Cortex of kidney (tissue), 1 donor: ENCODE measurements at places on chromosomes 7 and 10.

- DNase-seq: no peak
These were observed 271.0 kb downstream of the MAD1L1 start for GRCh38 chr7:1961701-1962276.

GRCh38 chr7:145339319-145339718, 503.5 kb upstream of the TPK1 start:
- DNase-seq: no peak

GRCh38 chr10:93068411-93069244, 5.1 kb upstream of the CYP26A1 start:
- no peak for DNase-seq

DNA sequence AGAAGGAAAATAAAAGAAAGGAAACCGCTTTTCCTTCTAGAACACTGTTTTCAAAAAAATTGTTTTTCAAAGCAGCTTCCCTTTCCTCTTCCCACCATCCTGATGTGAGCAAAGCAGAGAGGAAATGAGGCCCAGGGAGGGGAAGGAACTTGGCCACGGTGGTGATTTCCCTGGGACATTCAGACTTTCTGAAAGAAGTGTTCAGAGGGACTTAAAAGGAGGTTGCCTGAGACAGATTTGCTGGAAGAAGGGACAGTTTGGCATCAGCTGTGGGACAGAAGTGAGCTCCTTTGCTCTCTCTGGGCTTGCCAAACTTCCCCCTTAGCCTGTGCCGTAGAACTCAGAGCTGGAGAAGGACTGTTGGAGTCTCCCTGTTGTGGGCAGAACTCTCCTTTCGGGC, 30.3 kb downstream of the ADCYAP1R1 start:
- no peak for DNase-seq

DNA sequence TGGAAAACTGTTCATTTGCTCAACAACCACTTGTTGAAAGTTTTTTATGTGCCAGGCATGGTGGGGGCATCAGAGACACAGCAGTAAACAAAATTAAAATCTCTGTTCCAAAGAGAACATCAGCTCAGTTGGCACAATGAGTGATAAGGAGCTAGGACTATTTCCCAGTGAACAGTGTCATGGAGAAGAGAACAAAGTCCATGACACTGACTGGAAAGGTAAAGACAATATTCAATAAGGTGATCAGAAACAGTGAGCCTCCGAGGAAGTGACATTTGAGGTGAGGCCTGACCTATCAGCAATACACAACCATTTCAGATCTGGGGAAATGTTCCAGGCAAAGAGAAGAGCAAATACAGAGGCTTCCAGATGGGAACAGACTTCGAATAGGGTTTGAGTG, 14.6 kb downstream of the ACSL5 start:
- no peak for DNase-seq

GRCh38 chr7:33904681-33905388, 504 bp upstream of the BMPER start:
- no peak for DNase-seq

- DNase-seq: no peak
These were observed 21.2 kb downstream of the ZMIZ2 start for GRCh38 chr7:44769776-44770294.

DNA sequence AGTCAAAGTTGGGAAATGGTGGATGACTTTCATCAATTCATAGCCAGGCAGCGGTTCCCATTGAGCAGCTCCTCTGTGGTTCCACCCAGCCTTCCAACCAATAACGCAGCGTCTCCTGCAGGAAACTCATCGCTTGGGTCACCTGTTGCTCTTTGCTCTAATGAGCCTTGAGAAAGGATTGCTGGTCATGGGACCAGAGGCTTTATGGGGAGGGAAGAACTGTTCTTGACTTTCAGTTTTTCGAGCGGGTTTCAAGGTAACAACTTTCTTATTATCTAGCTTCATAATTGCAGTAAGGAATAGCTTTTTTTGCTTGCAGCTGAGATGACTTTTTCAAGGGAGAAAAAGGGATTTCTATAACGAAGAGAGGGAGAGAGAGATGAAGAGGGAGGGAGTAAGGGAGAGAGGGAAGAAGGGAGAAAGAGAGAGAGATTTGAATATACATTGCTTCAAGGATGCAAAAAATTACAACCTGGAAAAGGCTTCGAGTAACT, 405 bp upstream of the ENTPD1 start:
- no peak for DNase-seq

DNA sequence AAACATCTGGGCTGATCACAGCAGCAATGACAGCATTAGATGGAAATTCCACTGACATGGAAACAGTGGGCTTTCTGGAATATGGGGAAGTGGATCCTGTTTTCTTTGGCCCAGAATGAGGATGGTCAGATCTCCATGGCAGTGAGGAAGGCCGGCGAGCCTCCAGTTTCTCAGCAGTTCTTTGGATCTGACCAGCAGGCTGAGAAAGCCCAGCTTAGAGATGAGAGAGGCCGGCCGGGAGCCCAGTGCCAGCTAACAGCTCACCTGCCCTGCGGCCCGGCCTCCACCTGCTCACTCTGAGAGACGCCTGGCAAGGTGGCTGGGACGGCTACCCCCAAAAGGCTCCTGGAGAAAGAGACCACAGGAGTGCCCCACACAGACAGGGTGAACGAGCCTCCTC, 24.2 kb downstream of the GPER1 start:
- no peak for DNase-seq

DNA sequence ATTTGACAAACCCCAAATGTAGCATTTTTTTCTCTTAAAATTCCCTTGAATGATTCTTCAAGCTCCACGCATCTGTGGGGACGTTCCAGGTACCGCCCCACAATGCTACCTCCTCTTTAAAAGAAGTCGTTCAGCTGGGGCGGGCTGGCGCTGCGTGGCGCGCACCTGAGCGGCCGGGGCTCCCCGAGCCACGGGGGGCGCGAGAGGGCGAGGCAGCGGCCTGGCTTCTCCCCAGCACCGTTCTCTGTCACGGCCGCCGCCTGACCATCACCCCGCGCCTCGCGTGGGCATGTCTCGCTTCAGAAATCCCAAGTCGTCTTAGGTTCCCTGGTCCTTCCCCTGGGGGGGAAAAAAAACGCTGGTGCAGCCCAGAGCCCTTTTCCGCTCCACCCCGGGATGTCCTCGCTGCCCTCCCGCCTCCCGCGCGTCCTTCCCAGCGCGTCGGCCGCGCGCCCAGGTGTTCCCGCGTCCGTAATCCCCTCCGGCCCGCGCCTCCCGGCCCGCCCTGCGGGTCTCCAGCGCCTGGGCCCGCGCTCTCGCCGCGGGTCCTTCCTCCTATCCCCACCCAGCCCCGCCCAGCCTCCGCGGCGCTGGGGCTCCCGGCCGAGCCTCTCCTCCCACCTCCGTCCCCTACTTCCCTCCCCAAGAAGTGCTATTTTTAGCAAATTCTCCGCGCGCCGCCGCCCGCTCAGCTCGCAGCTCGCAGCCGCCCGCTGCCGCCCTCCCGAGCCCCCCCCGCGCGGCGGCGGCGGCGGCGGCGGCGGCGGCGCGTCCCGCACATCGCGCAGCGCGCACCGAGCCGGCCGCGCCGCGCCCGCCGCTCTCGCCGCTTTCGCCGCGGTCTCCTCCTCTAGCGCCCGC, 58.7 kb upstream of the PRPS1L1 start:
- DNase-seq: no peak

DNA sequence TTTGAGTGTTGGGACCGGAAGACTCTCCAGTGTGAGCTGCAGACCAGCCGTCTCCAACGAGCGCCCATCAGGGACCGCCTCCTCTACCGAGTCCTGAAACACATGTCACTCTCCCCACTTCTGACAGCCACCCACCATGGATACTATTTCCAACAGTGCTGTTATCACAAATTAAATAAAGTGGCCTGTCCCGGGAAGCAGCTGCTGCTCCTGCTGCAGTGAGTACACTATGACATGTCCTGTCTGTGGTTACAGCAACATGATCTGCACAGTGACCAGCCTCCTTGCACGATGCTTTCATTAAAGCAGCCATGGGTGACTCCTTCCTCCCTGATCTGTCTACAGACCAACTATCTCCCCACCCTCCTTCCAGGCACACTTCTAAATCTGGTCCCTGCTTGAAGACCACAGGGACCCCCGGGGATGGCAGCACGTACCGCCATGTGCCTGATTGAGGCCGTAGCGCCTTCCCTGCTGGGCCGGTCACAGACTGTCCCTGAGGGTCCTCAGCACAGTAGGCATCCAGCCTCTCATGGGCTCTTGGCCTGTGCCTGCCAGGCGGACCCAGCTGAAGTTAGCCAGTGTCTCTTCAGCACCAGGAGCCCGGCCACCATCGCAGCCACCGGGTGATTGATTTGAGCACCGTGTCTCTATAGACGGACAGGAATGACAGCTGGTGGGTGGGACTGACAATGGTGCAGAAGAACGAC, 58.8 kb downstream of the TCERG1L start:
- no peak for DNase-seq
